ENCODE measurements at places on chromosomes 7 and 10.

GRCh38 chr10:52129410-52130178 lies 184.5 kb upstream of the DKK1 start:
- no peak for DNase-seq

DNA sequence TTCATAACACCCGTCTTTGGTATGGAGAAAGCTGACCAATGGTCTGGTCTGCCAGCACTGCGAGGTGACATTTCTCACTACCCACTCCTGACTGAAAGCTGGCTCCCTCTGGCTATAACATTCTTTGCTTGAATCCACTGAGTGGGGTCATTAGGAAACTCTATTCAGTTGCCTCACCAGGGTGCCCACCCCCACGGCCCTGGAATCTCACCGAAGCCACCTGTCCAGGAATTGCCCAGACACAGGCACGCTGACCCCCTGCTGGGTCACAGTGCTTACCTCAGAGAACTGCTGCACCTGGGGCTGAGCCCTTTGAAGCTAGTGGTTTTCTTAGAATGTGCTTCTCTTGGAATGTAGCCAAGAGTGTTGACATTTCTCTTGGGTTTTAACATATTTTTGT lies 28.6 kb downstream of the HECW1 start:
- no peak for DNase-seq

GRCh38 chr7:55501611-55502010 lies 70.7 kb downstream of the VOPP1 start:
- no peak for DNase-seq

- DNase-seq: no peak
Observed at GRCh38 chr7:95375591-95376257, 20.5 kb downstream of the PON3 start.

DNA sequence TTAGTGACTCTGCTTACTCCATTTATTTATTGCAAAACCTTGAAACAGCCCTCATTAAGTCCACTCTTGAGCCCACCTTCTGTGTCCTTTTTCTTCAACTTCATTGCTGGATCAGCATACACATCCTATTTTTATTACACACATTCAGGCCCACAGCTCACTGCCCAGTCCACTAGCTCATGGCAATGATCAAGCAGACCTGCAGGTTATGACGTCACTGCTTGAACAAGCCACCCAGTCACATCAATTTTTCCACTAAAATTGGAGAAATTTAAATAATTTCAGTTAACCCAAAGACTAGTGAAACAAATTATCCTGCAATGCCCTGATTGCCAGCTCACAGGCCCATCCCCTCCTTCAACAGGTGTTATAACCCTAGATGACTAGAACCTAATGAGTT lies 16.0 kb upstream of the STARD3NL start:
- DNase-seq: no peak

DNA sequence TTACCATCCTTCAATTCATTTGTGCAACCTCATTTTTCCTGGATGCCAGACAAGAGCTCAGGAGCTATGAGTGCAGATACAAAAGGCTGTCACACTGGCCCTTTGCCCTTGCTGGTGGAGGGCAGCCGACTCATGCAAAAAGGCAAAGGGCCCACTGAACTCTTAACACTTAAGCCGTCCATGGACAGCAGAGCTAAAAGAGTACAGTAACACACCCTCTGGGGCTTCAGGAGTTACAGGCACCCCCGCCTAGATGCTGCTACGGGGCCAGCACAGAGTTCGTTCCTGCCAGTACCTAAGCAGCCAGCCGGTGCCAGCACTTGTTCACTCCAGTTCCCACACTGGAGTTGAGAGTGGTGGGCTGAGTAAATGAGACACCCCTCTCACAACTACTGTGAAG lies 69.9 kb upstream of the MRLN start:
- DNase-seq: no peak

GRCh38 chr7:8627325-8627724 lies 193.9 kb downstream of the NXPH1 start:
- DNase-seq: no peak

DNA sequence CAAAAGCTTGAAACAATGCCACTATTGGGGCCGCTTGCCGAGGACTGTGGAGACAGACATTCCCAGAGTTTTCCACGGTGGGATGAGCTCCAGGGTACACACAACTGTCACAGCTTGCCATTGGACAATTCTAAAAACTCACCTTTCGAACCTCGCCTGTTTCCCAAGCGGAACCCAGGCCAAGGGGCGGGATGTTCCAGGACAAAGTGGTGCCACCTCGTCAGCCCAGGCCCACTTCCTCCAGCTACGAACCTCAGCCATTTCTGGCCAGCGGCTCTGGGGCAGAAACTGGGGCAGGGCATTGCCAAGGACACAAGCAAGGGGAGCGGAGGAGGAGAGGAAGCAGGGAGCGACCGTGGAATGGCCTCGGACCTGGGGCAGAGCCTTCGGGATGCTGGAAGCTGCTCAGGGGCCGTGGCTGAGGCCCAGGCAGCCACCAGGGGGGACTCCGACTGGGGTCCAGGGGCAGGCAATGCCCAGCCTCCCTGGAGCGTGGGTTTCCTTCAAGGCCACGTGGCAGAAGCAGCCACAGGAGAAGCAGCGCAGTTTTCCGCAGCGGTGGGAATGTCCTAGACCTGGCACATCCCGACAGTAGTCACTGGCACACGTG lies 44.7 kb upstream of the INSIG1 start:
- DNase-seq: no peak

DNA sequence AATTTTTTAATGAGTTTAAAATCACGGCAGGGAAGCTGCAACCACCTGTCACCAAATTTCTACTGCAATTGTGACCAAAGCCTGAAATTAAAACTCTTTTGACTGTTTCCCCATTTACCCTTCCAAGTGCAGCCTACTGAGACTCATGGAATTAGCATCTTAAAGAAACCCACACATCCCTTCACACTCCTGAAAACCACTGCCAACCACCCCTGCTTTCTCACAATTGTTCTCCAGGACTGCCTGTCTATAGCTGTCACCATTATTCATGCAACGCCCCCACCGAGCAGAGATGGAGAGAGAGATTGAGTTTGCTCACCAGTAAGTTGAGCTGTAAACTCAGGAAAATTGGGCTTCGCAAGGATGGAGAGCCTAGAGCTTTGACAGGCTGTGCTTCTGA lies 383.8 kb upstream of the SORCS1 start:
- no peak for DNase-seq

GRCh38 chr7:139153832-139154231 lies 44.3 kb upstream of the ZC3HAV1 start:
- DNase-seq: peak; percentile 6

- DNase-seq: no peak
Observed at GRCh38 chr7:3760651-3761050, 459.6 kb downstream of the SDK1 start.

DNA sequence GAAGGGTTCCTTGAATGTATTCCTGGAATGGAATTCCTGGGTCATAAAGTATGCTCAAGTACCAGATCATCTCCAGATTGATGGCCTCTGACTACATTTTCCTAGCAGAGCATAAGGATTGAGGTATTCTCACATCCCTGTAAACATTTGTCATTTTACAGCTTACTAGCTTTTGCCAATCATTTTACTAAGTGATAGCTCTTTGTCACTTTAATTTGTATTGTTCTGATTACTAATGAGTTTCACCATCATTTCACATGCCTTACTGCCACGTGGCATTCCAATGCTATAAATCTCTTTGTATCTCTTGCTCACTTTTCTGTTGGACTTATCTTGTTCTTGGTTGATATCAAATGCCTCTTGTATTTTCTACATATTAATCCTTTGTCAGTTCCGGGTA lies 68.6 kb upstream of the CACNB2 start:
- DNase-seq: no peak

DNA sequence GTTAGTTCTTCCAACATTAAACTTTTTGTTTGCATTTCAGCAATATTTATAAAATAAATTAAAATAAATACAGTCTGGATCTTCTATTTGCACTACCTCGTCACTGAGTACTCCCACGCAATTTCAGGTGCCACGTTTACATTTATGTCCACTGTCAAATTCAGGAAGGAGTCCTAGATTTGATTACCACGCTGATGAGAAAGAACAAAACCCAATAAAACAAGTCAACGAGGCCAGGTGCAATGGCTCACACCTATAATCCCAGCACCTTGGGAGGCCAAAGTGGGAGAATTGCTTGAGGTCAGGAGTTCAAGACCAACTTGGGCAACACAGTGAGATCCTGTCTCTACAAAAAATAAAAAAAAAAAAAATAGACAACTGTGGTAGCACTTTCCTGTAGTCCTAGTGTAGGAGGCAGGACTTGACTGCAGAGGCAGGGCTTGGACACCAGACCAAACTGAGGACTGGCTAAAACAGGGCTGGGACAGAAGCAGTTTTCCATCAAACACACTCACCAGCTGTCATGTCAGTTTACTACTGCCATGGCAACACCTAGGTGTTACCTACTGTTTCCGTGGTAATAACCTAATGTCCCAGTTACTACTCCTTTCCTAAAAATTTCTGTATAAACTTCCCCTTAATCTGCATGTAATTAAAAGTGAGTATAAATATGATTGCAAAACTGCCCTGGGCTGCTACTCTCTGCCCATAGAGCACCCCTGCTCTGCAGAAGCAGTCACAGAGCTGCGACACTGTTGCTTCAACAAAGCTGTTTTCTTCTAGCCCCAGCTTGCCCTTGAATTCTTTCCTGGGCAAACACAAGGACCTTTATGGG lies 341.7 kb downstream of the PARD3 start:
- DNase-seq: no peak

DNA sequence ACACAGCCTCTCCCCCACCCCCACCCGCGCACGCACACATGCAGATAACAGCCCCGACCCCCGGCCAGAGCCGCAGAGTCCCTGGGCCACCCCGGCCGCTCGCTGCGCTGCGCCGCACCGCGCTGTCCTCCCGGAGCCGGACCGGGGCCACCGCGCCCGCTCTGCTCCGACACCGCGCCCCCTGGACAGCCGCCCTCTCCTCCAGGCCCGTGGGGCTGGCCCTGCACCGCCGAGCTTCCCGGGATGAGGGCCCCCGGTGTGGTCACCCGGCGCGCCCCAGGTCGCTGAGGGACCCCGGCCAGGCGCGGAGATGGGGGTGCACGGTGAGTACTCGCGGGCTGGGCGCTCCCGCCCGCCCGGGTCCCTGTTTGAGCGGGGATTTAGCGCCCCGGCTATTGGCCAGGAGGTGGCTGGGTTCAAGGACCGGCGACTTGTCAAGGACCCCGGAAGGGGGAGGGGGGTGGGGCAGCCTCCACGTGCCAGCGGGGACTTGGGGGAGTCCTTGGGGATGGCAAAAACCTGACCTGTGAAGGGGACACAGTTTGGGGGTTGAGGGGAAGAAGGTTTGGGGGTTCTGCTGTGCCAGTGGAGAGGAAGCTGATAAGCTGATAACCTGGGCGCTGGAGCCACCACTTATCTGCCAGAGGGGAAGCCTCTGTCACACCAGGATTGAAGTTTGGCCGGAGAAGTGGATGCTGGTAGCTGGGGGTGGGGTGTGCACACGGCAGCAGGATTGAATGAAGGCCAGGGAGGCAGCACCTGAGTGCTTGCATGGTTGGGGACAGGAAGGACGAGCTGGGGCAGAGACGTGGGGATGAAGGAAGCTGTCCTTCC lies 620 bp downstream of the EPO start:
- no peak for DNase-seq

- DNase-seq: no peak
Observed at GRCh38 chr7:157482025-157482424, 145.2 kb downstream of the DNAJB6 start.

GRCh38 chr10:42583828-42584227 lies 54.5 kb downstream of the ZNF33B start:
- DNase-seq: no peak

GRCh38 chr10:131180740-131181415 lies 130.6 kb downstream of the TCERG1L start:
- no peak for DNase-seq

DNA sequence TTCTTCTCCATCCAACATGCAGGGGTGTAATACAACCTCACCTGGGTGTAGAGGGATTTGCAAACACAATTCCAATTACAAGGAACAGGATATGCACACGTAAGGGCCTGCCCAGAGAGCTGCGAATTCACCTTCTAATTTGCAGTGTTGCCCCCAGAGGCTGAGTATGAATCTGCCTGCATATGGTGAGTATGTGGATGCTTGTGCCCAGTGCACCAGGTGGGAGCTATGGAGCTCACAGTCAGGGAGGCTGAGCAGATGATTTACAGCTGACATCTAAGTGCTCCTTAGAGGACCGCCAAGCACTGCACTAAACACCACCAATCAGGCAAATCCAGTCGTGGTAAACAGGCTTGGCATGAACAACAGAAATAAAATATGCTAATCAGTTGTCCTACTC lies 132.0 kb downstream of the RELN start:
- DNase-seq: no peak

DNA sequence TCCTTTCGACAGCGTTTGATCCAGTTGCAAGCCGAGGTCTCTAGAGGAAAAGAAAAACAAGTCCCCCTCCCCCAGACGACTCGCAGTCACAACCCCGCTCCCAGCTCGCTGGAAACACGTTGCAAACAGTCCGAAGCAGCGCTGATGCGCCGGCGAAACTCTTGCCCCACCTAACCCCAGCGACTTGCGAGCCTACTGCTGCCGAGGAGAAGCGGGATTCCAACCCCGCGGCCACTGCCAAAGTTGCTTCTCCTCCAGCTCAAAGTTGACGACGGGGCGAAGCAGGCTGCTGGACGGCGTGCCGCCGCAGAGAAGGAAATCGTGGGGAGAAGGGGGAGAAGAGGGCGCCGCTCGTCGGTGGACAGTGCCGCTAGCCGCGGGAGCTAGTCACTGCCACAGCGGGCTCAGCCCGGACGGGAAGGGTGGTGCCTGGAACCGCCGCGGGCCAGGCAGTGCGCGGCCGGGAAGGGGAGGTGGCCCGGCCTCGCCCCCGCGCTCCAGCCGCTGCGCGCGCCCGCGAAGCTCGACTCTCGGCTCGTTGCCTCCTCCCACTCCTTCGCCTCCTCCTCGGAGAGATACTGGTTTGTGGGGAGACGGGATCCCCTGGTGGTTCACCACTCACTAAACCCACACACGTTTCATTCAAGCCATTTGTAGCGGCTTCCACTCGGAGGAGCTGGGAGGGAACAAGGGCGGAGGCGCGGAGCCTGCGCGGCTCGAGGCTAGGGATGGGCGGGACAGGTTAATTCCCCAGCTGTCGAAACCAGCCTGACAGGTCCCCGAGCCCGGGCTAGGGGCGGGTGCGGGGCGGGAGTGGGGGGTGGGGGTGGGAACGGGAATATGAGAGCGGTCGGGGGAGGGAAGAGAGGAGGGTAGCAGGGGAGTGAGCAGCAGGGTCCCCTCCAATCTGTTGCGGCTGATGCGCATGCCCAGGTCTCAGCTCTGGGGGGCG lies at the start of gene GPR37:
Gene GPR37, minus strand, starts transcription at position 392 of the 952 bp plus-strand sequence. CDS start 816 bp downstream, outside the sequence.
- peak; percentile 17 for DNase-seq

- no peak for DNase-seq
Observed at GRCh38 chr7:115658223-115658622, 372.3 kb downstream of the TFEC start.

Data from fibroblast of the conjunctiva (primary cell).